DMS79 treated with DMSO at 0.1 percent for 48 hours (cell line): ENCODE measurements at places on chromosomes 1 and 21.

- no peak for DNase-seq
Measured at GRCh38 chr21:40625991-40626390, 221.0 kb downstream of the DSCAM start.

DNA sequence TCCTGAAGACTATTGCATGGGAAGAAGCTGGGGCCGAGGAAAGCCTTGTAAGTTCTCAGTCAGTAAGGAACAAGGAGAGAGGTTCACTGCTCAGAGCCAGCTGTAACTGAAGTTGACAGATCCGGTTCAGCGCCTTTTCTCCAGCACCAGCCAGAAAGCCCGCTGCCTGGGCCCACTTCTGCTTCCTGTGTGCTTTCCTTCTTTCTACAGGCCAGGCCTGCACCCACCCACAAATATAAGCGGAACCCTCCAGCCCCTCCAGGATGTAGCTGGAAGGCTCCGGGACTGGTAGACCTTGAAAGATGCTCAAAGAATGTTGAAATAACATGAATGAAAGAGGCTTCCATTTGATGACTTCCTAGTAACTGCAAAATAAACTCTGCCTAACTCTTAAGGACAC is 38.8 kb downstream of the PARP1 start:
- peak; percentile 47 for DNase-seq

DNA sequence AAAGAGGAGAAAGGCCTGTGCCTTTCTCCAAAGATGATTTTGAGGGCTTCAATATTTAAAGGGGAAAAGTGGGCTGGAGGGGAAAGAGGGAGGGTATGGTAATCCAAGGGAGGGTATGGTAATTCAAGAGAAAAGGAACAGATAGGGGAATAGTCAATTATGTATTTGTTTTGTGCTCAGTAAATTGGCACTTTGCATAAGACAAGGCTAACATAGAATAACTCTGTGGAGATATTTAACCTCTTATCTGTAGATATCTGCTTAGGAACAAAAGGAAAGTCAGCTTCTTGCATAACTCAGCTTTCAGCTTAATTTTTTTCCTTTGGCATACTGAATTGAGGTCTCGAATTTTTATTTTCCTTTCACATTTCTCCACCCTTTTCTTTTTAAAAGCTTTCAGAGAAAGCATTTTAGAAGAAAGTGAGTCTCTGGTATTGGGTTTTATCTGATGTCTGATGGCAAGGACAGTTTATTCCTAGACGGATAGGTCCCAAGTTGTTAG is 119.9 kb upstream of the F3 start:
- no peak for DNase-seq

DNA sequence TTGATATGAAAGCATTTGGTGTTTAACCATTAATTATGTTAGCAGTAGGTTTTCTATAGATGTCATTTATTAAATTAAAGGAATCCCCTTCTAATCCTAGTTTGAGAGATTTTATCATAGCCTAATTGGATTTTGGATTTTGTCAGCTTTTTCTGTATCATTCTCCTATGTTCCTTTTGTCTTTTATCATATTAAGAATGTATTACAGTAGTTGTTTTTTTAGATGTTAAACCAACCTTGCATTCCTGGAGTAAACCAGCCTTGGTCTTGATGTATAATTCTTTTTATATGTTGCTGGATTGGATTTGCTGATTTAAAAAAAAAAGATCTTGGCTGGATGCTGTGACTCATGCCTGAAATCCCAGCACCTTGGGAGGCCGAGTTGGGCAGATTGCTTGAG is 5.6 kb downstream of the SETDB1 start:
- no peak for DNase-seq

DNA sequence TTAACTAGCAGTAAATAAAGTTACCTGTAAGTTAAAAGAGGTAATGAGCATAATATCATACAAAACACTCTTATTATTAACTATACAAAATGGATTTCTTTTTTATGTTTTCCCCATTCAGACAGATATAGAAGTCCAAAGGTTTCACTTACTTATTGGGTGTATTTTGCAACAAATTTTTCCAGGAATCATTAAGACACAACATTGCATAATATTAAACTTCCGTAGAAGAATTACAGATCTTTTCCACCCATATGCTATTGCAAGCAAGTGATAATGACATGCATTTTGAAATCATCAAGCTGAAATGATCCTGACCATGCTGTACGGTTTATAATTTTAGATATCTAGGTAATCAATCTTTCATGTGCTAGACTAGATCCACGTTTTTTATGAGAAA is 957.0 kb downstream of the NCAM2 start:
- DNase-seq, result no peak
